ENCODE measurements at places on chromosomes 4 and X.

DNA sequence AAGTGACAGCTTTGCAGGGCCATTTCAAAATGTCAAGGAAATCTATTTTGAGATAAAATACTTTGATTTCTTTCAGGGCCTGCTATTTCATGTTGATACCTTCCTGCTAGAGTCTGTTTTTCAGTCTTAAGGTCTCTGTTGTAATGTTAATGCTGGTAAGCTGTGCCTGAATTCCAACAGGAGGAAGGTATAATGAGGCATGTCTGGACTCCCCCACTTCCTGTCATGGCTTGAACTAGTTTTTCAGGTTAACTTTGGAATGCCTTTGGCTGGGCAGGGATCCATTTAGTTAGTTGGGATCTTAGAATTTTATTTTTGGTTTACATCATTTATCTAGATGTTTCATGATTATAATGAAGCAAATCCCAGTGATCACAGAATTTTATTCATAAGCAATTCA is 279.0 kb downstream of the CFAP47 start:
- DNase-seq: no peak

DNA sequence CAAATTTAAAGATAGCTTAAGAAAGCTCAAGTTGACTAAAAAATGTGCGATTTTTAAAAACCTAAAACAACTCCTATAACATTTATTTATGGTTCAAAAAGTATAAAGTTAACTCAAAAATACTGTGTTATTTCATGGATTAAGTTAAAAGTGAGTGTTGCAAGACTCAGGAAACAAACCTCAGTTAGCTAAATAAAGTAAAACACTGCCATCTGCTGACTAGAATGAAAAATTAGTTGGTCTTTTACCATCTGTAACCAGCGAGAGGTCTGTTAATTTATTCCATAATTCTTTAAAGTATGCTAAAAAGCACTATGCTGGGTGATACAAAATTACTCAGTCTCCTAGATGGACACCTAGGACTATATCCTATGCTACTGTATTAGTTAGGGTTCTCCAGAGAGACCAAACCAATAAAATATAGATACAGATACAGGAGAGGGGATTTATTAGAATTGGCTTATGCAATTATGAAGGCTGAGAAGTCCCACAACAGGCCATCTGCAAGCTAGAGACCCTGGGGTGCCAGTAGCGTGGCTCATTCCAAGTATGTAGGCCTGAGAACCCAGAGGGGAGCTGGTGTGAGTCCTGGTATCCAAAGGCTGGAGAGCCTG is 4.9 kb upstream of the WDFY3 start:
- no peak for DNase-seq

GRCh38 chr4:32145987-32146386 is 1425.8 kb downstream of the PCDH7 start:
- DNase-seq: peak; percentile 10

- DNase-seq: no peak
Measured at GRCh38 chrX:43474321-43474720, 181.8 kb upstream of the MAOA start.

DNA sequence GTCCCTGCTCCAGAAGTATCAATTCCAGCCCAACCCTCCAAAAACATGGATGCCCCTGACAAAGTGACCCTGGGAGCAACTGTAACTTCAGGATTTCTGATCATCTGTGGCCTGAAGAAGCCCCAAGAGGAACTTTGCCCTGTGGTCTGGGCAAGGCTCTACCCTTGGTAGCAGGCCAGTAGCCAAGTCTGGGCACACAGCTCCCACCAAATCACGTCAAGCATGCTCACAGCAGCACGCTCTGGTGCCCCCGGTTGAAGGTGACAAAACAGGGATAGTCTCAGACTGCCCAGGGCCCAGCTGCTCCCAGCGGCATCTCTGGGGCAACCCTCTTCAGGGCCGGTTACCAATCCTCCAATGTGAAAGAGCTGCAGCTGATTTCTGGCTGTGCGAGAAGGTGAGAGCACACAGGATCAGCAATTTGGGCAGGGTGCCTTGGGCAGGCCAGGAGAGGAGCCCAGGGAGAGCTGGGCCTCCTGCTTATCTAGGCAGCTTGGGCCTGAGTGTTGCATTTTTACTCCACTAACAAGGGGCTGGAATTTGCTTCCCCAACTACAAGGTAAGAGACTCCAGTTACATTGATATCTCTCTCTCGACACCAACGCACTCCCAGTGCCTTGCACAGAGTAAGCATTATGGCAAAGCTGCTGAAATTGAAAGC is 418.1 kb downstream of the BCOR start:
- DNase-seq: no peak

- DNase-seq: no peak
Measured at GRCh38 chr4:140020457-140021361, 133.3 kb downstream of the MAML3 start.

GRCh38 chr4:52265781-52266525 is 214.8 kb downstream of the SPATA18 start:
- DNase-seq: no peak

DNA sequence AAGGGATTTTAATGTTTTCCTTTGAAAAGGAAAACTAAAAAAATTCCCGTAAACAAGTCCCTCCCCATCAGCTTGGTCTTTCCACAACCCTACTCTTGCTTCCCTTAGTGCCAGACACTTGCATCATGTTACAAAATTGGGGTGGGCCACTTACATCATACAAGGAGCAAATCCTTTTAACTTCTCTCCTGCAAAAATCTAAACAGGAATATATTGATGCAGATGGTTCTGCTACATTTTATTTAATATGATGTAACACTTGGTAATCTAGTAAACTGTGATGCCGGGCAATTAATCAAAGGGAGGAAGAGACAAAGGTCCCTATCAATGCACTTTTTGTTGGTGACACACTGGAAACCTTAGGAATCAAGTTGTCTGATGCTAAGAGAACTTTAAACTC is 125.3 kb downstream of the UBE2K start:
- no peak for DNase-seq

- DNase-seq: no peak
Measured at GRCh38 chr4:17599826-17600225, 14.6 kb upstream of the MED28 start.

- DNase-seq: peak; percentile 36
Measured at GRCh38 chr4:77358315-77358928, 201.4 kb downstream of the CCNG2 start.

DNA sequence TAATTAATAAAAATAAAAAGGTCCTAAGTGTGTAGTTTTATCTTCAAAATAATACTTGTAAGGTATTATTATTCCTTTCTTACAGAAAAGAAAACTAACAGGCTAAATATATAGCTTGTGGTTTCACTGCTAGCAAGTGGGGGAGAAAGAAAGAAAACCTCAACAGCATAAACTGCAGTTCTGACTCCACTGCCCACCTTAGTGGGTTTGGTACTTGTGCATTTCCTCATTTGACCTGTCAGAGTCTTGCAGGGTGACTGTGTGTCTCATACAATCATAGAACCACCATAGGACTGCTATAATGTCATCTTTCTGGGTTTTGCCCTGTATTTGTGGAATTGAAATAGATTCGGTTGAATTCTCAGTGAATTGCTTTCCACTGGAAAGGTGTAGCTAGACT is 94.7 kb upstream of the PUDP start:
- no peak for DNase-seq

DNA sequence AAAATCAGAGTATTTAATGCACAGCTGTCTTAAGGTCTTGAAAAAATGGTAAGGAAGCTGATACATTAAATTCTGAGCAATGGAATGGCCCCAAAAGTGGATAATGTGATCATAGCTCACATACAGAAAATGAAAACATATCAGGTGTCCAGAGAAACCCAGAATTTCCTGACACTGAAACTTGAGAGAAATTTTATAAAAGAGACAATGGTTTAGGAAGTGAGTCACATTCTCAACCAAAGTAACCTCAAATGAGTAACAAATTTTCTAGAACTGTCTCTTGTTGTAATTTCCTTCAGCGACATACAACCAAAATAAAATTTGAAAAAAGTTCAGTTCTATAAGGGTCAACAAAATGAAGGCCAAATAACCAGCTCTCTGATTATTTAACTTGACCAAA is 37.4 kb upstream of the PACRGL start:
- DNase-seq: no peak

DNA sequence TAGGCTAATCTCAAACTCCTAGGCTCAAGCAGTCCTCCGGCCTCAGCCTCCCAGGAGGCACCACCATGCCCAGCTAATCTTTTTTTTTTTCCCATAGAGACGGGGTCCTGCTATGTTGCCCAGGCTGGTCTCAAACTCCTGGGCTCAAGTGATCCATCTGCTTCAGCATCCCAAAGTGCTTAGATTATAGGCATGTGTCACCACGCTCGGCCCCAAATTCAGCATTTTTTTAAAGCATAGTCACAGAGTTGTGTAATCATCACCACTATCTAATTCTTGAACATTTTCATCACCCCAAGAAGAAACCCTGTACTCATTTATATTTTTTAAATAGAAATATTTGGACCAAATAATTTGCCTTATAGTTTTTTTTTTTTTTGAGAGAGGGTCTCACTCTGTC is 10.3 kb downstream of the CENPI start:
- DNase-seq: no peak

- peak; percentile 71 for DNase-seq
Measured at GRCh38 chr4:10013722-10014121, 7.6 kb downstream of the SLC2A9 start.

DNA sequence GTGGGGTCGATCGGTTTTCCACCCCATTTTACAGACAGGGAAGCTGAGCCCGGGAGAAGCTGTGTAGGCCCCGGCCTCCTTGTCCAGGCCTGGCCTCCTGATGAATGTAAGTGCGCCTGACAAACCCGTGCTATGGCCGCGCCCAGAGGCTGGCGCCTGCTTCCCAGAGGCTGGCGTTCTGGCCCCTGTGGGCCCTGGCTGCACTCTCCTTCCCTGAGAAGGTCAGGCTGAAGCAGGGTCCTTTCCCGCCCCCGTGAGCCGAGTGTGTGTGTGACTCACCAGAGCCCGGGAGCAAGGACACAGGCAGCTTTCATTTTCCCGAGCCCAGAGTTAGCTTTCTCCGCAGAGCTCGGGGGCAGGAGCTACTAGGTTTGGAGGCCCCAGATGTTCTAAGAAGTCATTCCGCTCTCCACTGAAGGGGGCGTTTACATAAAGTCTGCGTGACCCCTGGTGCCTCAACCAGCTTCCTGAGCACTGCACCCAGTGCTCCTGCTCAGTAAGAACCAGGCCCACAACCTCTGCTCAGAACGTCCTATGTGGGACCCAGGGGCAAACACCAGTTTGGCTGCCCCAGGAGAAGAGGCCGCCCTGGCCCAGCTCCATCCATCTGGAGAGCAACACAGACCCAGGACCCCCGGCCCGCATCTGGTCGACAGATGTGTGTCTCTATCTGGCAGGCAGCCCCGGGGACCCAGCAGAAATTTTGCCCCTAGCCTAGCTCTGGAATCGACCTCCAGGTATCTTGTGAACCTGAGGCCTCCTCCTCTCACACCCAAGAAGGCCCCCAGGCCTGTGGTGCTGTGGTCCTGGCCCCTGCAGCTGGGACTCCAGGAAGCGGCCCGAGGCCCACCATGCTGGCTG is 13.6 kb downstream of the UVSSA start:
- no peak for DNase-seq

GRCh38 chrX:40107291-40108161 is 9.8 kb upstream of the BCOR start:
- no peak for DNase-seq

- no peak for DNase-seq
Measured at GRCh38 chrX:150239946-150240642, 123.0 kb upstream of the MAMLD1 start.

- no peak for DNase-seq
Measured at GRCh38 chr4:88793475-88793874, 95.8 kb upstream of the NAP1L5 start.

DNA sequence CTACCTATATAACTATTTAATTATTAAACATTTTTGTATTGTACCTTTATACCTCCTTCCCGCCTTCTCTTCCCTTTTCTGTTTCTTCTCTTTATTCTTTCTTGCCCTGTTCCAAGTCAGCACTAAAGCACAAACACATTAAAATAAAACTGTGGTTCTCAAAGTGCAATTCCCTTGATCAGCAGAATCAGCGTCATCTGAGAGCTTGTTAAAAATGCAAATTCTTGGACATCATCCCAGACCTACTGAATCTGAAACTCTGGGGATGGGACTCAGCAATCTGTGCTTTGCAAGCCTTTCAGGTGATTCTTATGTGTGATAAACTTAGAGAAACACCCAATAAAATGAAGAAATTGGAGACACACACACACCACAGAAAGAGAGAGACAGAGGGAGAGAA is 178.4 kb upstream of the BMP3 start:
- no peak for DNase-seq

DNA sequence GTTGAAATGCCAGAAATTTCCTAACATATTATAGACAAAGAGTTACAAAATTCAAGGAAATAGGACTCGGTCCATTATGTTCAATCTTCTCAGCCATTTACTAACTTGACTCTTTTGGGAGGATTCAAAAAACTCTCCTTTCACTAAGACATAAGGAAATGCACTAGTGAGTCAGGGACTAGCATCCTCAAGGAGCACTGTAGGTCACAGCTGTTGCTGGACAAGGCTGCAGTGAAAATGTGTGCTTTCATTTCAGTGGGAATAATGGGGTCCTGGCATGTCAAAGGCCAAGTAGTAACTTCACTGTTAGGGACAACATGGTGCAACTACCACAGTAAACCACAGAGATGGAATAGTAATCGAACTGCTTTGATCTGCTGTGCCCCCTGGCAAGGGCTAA is 56.9 kb upstream of the ABCG2 start:
- no peak for DNase-seq

GRCh38 chr4:147638365-147638764 is 21.2 kb downstream of the TMEM184C start:
- no peak for DNase-seq

- DNase-seq: no peak
Measured at GRCh38 chrX:46687619-46688018, 71.3 kb downstream of the SLC9A7 start.

- no peak for DNase-seq
Measured at GRCh38 chrX:86910602-86911311, 606.8 kb upstream of the KLHL4 start.

GRCh38 chr4:120083152-120083551 is 16.5 kb upstream of the MAD2L1 start:
- no peak for DNase-seq

DNA sequence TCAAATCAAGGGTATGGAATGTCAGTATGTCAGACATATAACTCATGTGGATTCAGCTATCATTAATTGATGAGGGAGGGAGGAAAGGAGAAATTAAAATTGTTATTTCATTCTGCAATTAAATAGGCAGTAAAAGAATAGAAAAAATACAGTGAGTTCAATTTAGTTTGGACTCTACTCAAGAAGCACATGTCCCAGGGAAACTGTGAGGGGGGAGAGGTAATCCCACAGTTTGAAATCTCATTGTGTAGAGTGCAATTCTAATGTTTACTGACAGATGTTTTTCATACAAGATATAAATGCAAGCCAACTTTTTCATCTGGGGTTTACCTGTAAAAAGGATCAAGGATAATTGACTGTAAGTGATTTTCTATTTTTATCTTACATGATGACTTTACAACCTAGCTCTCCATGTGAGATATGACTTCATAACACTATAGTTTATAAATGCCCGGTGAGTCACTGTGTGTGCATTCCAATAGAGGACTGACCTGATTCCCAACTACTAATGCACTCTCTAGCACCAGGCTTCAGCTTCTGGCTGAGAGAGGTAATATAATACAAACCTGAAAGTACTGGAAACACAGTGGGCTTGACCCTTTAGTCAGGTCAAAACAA is 35.2 kb upstream of the SCD5 start:
- no peak for DNase-seq
